ENCODE measurements at places on chromosomes 13 and 19.

GRCh38 chr13:94145966-94146365, 333.5 kb downstream of the DCT start:
- DNase-seq, result no peak

GRCh38 chr19:53809518-53810186, 14.5 kb downstream of the NLRP12 start:
- no peak for DNase-seq

DNA sequence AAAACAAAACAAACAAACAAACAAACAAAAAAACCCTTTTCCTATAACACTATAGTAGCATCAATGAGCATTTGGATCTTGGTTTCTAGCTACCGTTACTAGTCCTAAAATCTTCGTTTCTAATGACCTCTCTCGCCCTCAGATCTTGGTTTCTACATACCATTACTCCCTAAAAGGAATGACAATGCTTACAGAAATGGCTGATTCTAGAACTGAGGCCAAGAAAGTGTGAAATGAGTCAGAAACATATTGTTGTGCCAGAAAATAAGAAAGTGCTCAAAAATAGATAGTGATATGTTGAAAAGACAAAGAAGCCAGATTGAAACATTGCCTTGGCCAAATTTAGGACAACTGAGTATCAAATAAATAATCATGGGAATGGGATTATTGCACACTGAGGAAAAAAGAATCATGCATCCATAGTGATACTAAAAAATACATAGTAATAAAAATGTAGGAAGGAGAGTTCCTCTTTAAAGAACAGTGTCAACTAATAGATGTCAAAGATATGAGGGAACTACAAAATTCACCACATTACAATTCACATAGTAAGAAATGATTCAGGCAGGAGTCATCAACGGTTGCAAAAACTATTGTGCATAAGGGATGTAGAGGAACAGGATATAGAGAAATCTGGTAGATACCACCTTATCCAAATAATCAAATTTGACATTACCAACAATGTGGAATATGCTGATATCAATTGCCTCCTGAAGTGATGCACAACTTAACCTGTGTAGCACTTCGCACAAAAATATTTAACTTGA, 386.6 kb downstream of the DIAPH3 start:
- DNase-seq, result no peak

GRCh38 chr19:48926909-48927308, 6.6 kb upstream of the DHDH start:
- DNase-seq, result no peak

DNA sequence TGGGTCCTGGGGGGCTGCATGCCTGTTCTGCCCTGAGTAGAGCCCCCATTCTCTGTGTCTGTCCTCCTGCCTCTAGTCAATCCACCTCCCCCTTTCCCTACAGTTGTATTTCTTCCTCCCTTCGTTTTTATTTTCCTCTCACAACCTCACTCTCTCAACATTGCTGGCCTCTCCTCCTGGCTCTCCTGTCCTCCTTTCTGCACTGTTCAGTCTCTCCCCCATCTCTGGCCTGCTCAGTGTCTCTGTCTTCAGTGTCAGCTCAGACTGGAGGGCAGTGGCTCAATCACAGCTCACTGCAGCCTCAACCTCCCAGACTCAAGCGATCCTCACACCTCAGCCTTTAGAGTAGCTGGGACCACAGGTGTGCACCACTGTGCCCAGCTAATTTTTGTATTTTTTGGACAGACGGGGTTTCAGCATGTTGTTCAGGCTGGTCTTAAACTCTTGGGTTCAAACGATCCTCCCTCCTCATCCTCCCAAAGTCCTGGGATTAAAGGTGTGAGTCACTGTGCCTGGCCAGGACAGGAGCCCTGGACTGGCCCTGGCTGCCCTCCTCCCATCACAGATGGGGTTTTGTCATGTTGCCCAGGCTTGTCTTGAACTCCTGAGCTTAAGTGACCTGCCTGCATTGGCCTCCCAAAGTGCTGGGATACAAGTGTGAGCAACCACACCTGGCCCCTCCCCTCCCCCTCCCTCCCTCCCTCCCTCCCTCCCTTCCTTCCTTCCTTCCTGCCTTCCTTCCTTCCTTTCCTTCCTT, 32.0 kb upstream of the IGFL1 start:
- DNase-seq, result no peak

GRCh38 chr13:62251734-62252133, 836.1 kb upstream of the PCDH20 start:
- DNase-seq, result no peak

- DNase-seq, result no peak
These were observed 13.5 kb downstream of the TFDP1 start for GRCh38 chr13:113598081-113598410.

DNA sequence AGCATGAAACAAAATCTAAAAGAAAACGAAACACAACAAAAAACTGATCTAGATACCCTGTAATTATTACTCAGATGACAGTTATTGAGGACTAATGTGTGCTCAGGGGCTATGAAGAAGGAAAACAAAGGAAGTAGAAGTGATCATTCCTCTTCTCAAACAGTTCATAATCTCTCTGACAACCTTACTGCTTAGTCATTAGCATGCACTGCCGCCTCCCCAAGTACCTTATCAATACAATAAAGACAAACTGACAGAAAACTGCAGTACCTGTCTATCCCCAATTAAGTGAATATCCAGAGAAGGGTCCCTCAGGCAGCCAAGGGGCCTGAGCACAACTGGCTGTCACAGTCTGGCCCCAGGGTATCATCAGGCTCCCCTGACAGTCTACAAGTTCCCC, 22.0 kb upstream of the POU4F1 start:
- DNase-seq, result no peak

DNA sequence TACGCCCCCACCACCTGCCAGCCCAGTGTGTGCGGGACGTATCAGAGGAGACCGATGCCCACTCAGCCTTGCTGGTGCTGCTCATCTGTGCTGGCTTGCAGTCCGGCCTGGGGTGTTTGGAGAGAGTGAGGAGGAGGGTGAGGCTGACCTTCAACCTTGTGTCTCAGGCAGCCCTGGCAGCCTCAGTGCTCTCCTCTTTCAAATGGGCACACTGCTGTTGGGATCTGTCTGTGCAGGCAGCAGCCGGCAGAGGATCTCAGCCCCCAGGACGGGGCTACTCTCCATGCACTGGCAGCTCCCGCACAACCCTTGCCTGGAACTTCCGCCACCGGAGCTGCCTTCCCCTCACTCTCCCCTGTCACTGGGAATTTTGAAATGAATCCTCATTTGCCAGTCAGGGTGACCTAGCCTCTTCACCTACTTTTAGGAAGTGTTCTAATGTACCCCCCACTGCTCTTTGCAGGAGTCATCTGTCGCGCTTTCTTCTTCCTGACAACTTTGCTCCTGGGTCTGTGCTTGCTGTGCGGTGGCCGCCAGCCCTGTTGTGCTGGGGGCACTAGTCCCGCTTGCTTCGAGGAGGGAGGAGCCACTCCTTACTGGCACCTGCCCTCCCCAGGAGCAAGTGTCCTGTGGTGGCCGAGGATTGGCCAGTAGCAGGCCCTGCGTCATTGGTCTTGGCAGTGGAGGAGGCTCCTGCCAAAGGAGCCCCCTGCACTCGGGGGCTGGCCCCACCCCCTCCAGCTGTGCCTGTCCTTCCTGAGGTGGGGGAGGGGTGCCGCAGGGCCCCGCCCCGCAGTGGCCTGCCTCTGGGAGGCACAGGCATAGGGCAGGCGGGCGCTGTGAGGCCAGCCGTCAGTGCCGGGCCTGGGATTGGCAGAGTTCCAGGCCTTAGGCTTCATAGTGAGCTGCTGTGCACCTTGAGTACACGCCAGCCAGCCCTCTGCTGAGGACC, 53.4 kb downstream of the TSSK6 start:
- peak; percentile 83 for DNase-seq

DNA sequence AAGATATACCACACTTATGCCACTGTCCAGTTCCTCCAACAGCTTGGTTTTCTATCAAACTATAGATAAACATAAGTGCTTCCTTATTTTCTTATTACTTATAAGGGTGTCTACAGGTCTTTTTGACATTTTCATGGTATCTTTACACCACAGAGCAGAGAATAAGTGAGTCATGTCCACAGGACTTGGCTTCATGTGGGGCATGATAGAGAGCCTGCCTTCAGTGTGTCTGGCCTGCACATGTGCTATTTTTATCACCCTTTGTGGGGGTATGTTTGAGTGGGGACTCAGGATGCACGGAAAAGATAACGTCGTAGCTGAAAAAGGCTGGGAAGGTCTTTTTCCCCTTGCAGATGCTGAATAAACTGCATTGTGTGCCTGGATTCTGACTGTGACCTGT, 8.1 kb upstream of the STOML3 start:
- no peak for DNase-seq

- DNase-seq, result no peak
These were observed 8.2 kb downstream of the GPC5 start for GRCh38 chr13:91406619-91407018.

DNA sequence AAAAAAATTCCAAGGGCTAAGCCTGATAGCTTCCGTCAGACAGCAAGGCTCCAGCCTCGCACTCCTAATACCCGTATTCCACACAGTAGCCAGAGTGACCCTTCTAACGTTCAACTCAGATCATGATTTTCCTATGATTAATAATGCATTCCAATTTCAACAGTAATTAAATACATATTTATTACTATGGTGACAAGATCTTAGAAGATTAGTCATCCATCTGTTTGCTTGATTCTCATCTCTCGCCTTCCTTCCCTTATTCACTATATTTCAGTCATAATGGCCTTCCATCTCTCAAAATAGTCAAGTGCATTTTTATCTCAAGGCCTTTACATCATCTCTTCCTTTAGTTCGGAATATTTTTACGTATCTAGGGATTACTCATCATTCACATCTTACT, 621.2 kb upstream of the SPRY2 start:
- no peak for DNase-seq

DNA sequence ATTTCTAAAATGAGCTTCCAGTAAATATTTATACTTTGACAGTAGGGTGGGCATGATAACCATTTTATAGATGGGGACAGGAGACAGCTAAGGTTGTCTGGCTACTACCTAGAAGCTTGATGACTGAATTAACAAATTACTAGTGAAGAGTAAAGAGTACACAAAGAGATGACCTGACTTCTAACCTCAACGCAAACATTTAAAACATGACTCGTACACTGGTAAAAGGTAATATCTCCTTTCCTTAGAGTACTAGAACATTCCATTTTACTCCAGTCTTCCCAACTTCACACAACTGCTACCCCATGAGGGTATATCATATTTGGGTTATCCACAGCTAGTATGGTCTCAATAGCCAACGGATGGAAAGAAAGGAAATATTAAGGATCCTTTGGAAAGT, 258.9 kb downstream of the FOXO1 start:
- no peak for DNase-seq

DNA sequence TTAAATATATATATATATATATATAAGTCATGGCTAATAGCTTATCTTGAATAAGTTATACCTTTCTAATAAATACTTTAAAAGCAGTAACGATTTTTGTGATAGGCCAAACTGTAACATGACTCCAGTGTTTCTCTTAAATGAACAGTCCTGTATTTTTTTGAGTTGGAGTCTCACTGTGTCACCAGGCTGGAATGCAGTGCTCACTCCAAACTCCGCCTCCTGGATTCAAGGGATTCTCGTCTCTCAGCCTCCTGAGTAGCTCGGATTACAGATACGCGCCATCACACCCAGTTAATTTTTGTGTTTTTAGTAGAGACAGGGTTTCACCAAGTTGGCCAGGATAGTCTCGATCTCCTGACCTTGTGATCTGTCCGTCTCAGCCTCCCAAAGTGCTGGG, 814.2 kb upstream of the SLITRK5 start:
- DNase-seq, result no peak

DNA sequence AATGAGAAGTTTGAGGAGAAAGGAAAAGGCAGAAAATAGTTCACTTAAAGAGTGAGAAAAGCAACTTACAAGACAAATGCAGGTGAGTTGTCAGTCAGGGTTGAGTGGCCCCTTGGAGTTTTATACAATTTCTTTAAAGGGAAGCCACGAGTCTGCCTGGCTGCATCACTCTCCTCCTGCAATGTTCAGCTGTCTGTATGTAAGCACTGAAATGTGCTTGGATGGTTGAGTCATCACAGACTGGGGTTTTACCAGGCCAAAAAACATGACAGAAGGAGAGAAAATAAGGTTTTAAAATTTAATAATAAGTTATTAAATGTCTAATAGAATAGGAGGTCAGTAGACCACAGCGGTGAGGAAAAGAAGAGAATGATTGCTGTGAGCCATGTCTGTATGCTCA, 51.0 kb upstream of the FGF14 start:
- DNase-seq, result no peak

GRCh38 chr13:92101801-92102200, 703.4 kb downstream of the GPC5 start:
- no peak for DNase-seq

- no peak for DNase-seq
These were observed 132.7 kb upstream of the KL start for GRCh38 chr13:32883474-32883873.

DNA sequence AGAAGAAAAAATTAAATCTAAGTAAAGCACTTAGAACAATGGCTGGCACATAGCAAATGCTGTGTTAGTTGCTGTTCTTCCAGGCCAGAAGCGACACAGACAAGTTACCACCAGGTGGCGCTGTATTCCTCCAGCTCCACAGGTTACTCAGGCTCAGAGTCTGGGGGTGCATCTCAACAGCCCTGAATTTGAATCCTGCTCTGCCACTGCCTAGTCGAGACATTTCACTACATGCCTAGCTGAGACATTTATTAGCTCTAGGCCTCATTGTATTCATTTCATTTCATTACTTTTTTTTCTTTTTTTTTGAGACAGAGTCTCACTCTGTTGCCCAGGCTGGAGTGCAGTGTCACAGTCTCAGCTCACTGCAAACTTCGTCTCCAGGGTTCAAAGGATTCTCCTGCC, 16.4 kb upstream of the CYP2B6 start:
- DNase-seq, result peak; percentile 61

DNA sequence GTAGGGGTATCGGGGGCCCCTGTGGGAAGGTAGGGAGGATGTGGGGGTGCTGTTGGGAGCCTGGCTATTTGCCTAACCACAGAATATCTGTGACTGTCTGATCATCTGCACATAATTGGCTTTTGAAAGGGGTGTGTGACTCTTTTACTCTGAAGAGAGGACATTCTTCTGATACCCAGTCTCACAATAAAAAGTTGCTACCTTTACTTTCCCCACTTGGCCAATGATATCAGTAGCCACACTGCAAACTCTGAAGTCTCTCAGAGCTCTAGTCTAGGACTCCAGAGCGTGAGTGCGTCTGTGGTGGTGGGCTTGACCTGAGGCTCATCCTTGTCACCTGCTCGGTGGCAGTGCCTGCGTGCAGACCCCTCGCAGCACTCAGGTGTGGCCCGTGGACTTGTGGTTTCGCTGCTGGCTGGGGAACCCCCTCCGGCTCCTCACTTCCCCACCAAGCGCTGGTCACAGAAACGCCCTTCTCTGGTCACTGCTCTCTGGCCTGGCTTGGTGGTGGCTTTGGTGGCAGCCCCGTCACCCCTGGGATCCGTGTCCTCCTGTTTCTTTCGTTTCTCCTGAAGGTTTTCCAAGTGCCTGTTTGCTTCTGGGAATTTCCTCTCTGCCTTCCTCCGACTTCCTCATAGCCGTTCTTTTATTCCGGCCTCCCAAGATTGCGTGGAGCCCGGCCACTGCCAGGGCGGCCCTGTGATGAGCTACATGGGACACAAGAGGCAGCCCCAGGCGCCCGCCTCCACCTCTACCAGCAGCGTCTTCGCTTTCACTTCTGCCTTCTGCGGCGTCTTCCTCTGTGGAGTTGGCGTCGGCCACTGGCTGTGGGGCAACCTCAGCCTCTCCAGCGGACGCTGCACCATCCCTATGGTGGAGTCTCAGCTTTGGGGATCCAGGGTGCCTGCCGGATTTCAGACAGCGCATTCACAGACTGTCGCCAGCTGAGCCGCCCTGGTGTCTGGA, 78.0 kb downstream of the ATP11A start:
- DNase-seq, result no peak

- DNase-seq, result no peak
These were observed 11.6 kb upstream of the DNMT1 start for GRCh38 chr19:10206226-10206885.

- no peak for DNase-seq
These were observed 32.9 kb downstream of the WASF3 start for GRCh38 chr13:26590379-26590778.
